NCI-H1436 (cell line): ENCODE measurements at places on chromosomes 16 and 17.

- no peak for DNase-seq
Measured at GRCh38 chr17:49487183-49487582, 7.9 kb upstream of the NGFR start.

DNA sequence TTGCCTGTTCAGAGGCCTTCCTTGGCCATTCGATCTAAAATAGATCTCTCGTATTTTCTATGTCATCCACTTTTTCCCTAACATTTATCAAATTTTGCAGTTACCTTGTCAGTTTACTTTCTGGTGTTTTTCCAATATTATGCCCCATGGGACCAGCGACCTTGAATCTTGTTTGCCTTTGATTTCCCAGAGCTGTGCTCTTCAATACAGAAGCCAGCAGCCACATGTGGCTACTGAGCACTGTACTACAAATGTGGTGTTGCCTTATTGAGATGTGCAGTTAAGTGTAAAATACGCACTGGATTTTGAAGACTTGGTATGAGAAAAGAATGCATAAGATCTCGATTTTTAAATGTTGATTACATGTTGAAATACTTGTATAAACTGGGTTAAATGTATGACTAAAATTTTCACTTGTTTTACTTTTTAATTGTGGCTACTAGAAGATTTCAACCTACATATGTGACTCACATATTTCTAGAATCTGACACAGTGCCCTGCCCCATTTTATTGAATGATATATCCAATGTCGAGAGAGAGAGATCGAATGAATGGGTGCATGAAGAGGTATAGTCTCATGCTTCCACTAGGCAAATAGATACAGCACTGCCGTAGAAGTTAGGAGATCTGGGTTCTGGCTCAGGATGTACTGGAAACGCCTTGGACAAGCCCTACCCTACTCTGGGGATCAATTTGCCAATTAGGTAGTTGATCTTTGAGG, 824 bp upstream of the PSME3 start:
- no peak for DNase-seq

DNA sequence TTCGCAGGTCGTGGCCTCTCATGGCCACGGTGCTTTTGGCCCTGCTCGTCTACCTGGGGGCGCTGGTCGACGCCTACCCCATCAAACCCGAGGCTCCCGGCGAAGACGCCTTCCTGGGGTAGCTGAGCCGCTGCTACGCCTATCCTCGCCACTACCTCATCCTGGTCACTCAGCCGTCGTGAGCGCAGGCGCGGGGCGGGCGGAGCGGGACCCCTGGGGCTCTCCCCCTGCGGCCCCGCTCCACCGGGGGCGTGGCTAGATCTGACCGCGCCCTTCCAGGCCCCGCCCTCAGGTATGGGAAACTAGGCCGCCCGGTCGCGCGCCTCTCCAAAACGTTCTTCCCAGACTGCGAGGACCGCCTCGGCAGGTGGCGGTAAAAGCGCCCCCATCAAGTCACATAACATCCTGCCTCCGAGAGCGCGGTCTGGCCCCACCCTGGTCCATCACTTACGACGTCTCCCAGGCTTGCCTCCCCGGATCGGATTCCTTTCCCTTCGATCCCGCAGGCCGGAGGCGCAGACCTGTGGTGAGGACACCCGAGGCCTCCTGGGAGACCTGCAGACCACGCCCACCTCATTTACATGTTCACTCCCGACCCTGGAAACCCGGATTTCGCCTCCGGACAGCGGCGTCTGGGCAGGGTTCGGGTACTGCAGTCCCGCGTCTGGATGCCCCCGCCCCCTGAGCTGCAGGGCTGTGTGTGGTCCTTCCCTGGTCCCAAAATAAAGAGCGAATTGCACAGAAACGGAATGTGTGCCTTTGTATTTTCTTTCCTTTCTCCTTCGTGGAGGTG, 91.5 kb upstream of the TMEM97 start:
- DNase-seq, result peak; percentile 91

DNA sequence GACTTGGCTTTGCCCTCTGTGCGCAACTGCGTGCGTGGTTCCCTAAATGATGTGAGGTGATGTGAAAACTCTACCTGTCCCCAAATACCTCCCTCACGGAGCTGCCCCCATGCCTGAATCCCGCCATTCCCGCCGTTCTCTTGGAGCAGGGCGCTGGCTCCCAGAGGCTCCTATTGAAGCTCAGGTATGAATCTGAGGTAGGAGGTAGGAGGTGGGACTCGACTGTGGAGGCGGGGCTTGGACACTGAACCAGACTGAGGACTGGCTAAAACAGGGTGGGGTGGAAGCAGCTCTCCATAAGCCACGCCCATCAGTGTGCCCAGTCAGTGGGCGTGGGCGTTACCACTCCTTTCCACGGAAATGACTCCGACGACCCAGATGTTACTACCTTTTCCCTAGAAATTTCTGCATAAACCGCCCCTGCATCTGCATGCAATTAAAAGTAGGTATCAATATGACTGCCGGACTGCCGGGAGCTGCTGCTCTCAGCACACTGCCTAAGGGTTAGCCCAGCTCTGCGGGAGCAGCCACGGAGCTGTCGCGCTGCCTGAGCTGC, 41.0 kb downstream of the FOXL1 start:
- DNase-seq, result no peak

- DNase-seq, result peak; percentile 69
Measured at GRCh38 chr17:42598905-42599304, 10.3 kb downstream of the RETREG3 start.

- no peak for DNase-seq
Measured at GRCh38 chr17:80397686-80398085, 17.3 kb upstream of the ENDOV start.

- DNase-seq, result no peak
Measured at GRCh38 chr17:76989519-76989918, 121.3 kb downstream of the MGAT5B start.

GRCh38 chr17:31609996-31610910, 218.8 kb downstream of the RAB11FIP4 start:
- no peak for DNase-seq

- DNase-seq, result no peak
Measured at GRCh38 chr17:17400566-17401184, 76.1 kb upstream of the MED9 start.

DNA sequence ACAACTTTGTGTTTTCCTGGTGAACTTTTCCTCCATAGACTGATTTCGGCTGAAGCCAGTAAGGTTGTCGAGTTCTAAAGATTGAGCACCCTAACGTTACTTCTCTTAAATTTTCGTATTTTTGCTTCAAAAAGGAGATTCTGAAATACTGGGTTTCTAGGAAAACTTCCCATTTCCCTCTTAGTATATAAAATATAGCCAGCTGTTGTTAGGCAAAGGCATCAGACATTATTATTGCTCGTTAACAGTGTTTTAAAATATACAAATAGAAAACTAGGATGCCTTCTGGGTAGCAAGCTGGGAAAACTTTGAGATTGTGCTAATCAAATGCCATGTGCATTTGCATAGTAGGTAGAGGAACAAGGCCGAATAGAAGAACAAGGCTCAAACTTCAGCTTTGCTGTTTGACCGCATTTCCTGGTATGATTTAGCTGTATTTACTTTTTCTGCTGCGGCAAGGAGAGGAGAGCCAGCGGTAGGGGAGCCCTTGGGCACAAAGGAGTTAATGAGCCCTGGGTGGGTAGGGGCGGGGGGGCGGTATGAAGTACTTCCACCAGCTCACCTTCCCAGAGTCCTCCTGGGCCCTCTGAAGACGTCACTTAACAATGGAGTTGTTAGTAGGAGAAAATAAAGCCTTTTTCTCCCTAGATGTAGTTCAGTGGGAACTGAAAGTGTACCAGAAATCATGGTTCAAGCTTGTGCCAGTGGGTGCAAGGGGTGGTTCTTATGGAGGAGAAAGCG, 151.9 kb downstream of the MSI2 start:
- peak; percentile 88 for DNase-seq

DNA sequence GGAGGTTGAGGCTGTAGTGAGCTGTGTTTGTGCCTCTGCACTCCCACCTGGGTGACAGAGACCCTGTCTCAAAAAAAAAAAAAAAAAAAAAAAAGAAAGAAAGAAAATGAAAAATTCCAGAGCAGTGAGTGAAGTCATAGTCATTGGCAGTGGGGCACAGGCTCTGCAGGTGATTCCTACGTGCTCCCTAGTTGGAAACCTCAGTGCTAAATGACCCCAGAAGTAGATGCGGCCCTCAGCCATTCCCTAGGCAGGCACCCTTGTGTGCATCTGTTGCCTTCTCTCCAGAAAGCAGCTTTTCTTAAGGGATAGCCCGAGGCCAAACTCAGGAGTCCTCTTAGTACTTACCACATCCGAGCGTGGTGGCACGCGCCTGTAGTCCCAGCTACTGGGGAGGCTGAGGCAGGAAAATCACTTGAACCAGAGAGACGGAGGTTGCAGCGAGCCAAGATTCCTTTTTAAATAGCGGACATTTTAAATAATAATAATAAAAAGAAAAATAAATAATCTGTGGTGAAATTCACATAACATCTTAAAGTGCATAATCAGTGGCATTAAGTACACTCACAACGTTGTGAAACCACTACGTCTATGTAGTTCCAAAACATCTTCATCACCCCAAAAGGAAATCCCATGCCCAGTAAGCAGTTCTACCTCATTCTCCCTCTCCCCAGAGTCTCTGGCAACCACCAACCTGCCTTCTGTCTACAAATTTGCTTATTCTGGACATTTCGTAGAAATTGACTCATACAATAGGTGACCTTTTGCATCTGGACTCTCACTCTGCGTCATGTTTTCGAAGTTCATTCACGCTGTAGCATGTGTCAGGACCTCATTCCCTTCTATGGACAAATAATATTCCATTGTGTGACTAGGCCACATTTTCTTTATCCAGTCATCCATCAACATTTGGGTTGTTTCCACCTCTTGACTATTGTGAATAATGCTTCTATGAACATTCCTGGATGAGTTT, 12.5 kb upstream of the SPHK1 start:
- no peak for DNase-seq
